ENCODE measurements at places on chromosomes 12 and 14.

- no peak for DNase-seq
Observed at GRCh38 chr12:70747445-70748260, 110.4 kb upstream of the PTPRB start.

- no peak for DNase-seq
Observed at GRCh38 chr14:35855876-35856481, 29.8 kb downstream of the BRMS1L start.

GRCh38 chr12:45981075-45981837, 9.1 kb downstream of the SCAF11 start:
- no peak for DNase-seq

- no peak for DNase-seq
Observed at GRCh38 chr12:2287589-2287988, 234.8 kb downstream of the CACNA1C start.

DNA sequence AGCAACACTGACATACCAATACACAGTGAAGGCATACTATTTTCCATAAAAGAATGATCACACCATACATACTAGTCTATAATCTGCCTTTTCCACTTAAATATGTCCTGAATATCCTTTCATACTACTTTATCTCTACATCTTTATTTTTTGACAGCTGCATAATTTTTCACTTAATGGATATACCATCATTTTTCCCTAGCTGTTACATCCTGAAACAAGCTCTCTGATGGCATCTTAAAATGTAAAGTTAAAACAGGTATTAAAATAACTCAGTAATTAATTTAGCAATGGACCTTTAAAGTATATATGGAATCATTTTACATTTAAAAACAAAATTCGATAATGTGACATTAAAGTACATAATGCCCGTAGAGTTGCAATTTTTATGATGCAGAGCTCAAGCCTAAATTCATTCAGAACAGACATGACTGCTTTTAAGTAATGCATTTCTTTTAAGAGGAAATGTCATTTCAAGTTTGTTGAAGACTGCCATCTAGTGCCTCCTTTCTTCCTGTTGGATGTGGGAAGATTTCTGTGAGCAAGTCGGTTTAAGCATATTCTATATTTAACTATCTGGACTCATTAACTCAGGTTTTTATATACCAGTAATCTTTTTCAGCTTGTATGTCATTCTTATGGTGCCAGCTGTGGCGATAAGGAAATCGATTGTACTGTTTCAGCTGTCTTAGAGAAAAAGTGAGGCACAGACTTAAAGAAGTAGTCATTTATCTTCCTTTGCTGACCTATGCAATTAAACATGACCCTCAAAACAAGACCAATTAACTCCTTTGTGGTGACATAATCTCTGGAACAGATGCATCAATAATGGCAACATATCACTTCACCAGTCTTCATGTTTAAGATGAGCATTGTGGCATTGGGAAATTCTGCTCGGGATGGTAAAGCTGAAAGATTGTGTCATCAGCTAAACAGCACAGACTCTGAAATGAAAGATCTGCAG, 20.3 kb downstream of the PRICKLE1 start:
- no peak for DNase-seq
